Calu3 (cell line): ENCODE measurements at places on chromosomes 12 and 14. TPM values are rescaled to one million over a fixed set of nuclear protein-coding genes. Genes with fewer than 3 reads are reported as not detected.

GRCh38 chr12:87439990-87440827 is 589.0 kb downstream of the C12orf50 start:
- H3K4me1 ChIP-seq, result peaks cover 60% of the 10 kb centered on the region
- peaks cover 13% of the 10 kb centered on the region for H3K36me3 ChIP-seq
- no peaks in the 10 kb centered on the region for H3K27me3 ChIP-seq
- DNase-seq, result peak; percentile 79

- H3K27ac ChIP-seq, result no peak overlapping the region
- H3K36me3 ChIP-seq, result no peaks in the 10 kb centered on the region
- H3K4me1 ChIP-seq, result no peaks in the 10 kb centered on the region
- H3K4me3 ChIP-seq, result no peak overlapping the region
These were observed 100.5 kb downstream of the SLC38A4 start for GRCh38 chr12:46725332-46725731.

- peaks cover 95% of the 10 kb centered on the region for H3K27me3 ChIP-seq
- no peaks in the 10 kb centered on the region for H3K4me1 ChIP-seq
- no peak for DNase-seq
- H3K4me3 ChIP-seq, result no peak overlapping the region
- H3K27ac ChIP-seq, result no peak overlapping the region
These were observed 11.1 kb upstream of the KRT73 start for GRCh38 chr12:52629281-52630007.

GRCh38 chr14:77088219-77088618 is 9.8 kb upstream of the CIPC start:
- peak overlapping the region; percentile 50 for H3K27ac ChIP-seq
- no peaks in the 10 kb centered on the region for H3K27me3 ChIP-seq
- peaks cover 31% of the 10 kb centered on the region for H3K4me1 ChIP-seq
- H3K36me3 ChIP-seq, result peaks cover 8% of the 10 kb centered on the region

DNA sequence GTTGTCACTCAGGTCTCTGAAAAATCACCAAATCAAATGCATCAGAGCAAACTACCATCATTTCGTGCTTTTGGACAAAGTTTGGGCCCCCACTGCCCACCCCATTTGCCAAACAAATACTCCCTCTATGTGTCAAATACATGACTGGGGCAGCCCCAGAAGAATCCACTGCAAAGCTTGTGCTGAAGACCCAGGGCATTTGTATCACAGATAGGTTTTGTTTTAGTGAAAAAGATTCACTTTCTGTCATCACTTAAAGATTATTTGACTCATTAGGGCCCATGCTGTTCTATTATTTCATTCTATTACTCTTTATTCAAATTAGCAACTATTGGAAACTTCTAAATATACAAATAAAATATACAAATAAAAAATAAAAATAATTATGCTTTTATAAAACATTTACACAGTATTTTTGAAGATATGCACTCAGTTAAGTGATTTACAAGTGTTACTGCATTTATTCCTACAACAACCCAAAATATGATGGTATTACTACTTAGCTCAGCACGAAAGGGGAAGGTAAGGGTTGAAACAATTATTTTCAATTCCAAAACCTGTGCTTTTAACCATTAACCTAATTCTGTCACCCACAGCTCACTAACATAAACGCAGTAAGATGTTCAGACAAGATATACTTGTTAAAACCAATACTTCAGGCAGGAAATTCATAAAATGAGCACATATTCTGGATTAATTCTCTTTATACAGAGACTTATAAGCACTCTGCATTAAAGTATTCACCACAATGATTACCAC is 36.5 kb downstream of the LRIG3 start:
- H3K4me3 ChIP-seq, result no peak overlapping the region
- peaks cover 97% of the 10 kb centered on the region for H3K36me3 ChIP-seq
- H3K27me3 ChIP-seq, result no peaks in the 10 kb centered on the region
- H3K4me1 ChIP-seq, result peaks cover 49% of the 10 kb centered on the region

GRCh38 chr12:104850781-104851180 is 107.3 kb downstream of the SLC41A2 start:
- no peak overlapping the region for H3K27ac ChIP-seq
- H3K36me3 ChIP-seq, result no peaks in the 10 kb centered on the region
- DNase-seq, result no peak
- peaks cover 10% of the 10 kb centered on the region for H3K4me1 ChIP-seq
- no peaks in the 10 kb centered on the region for H3K27me3 ChIP-seq

- H3K27ac ChIP-seq, result no peak overlapping the region
- H3K4me3 ChIP-seq, result no peak overlapping the region
- peaks cover 17% of the 10 kb centered on the region for H3K4me1 ChIP-seq
- H3K27me3 ChIP-seq, result peaks cover 63% of the 10 kb centered on the region
- no peak for DNase-seq
- no peaks in the 10 kb centered on the region for H3K36me3 ChIP-seq
These were observed 19.9 kb downstream of the HRK start for GRCh38 chr12:116861320-116861719.

DNA sequence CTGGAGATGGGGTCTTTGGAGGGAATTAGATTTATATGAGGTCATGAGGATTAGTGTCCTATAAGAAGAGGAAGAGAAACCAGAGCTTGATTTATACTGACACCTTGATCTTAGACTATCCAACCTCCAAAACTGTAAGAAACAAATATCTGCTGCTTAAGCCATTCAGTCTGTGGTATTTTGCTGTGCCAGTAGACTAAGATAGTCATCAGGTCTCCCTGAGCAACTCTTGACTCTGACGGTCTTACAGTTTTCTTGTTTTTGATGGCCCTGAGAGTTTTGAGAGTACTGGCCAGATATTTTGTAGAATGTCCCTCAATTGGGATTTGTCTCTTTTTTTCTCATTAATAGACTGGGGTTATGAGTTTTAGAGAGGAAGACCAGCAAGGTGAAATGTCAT is 51.7 kb downstream of the TSHR start:
- H3K27ac ChIP-seq, result no peak overlapping the region
- H3K27me3 ChIP-seq, result peaks cover 21% of the 10 kb centered on the region
- no peak for DNase-seq

- no peaks in the 10 kb centered on the region for H3K27me3 ChIP-seq
- DNase-seq, result no peak
- no peak overlapping the region for H3K4me3 ChIP-seq
- no peak overlapping the region for H3K27ac ChIP-seq
- H3K36me3 ChIP-seq, result no peaks in the 10 kb centered on the region
- H3K4me1 ChIP-seq, result peaks cover 22% of the 10 kb centered on the region
These were observed 149.5 kb downstream of the TMTC3 start for GRCh38 chr12:88291498-88292131.

GRCh38 chr12:26046203-26046602 is 78.6 kb downstream of the BHLHE41 start:
- H3K36me3 ChIP-seq, result no peaks in the 10 kb centered on the region
- peaks cover 22% of the 10 kb centered on the region for H3K4me1 ChIP-seq
- no peaks in the 10 kb centered on the region for H3K27me3 ChIP-seq
- no peak for DNase-seq

DNA sequence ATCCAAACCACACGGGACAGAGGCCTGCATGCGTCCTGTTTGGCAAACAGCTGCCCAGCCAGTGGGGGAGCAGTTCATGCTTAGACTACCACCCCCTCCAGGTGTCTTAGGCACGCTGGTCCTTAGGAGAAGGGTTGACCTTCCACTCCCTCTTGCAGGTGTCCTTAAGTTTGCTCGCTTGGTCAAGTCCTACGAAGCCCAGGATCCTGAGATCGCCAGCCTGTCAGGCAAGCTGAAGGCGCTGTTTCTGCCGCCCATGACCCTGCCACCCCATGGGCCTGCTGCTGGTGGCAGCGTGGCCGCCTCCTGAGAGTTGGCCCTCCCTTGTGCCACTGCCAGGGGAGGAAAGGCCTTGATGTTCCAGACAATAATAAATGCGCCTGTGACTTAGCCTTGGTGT is 1.8 kb downstream of the C12orf57 start:
- H3K4me1 ChIP-seq, result peaks cover 49% of the 10 kb centered on the region
- peaks cover 78% of the 10 kb centered on the region for H3K36me3 ChIP-seq
- DNase-seq, result no peak
- peak overlapping the region; percentile 100 for H3K27ac ChIP-seq
- peak overlapping the region; percentile 87 for H3K4me3 ChIP-seq

DNA sequence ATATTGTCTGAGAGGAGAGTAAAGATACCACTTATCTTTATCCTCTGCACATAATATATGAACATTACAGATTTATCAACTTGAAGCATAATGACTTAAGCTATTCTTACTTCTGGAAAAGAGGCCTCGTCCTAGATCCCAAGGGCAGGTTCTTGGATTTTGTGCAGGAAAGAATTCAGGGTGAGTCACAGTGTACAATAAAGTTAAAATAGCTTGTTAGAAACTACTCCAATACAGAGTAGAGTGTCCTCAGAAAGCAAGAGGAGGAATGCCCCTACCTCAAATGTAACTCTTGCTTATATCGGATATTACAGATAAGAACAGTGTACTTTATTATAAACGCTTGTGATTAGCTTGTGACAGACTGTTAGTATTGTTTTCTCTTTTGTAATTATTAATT is 41.9 kb upstream of the ABCC9 start:
- H3K27me3 ChIP-seq, result peaks cover 31% of the 10 kb centered on the region
- H3K36me3 ChIP-seq, result no peaks in the 10 kb centered on the region
- no peak overlapping the region for H3K27ac ChIP-seq
- no peak overlapping the region for H3K4me3 ChIP-seq
- DNase-seq, result no peak
- H3K4me1 ChIP-seq, result no peaks in the 10 kb centered on the region

- no peaks in the 10 kb centered on the region for H3K36me3 ChIP-seq
- no peaks in the 10 kb centered on the region for H3K4me1 ChIP-seq
- DNase-seq, result no peak
- H3K4me3 ChIP-seq, result no peak overlapping the region
- no peak overlapping the region for H3K27ac ChIP-seq
These were observed 716.8 kb downstream of the LRFN5 start for GRCh38 chr14:42323426-42323825.

DNA sequence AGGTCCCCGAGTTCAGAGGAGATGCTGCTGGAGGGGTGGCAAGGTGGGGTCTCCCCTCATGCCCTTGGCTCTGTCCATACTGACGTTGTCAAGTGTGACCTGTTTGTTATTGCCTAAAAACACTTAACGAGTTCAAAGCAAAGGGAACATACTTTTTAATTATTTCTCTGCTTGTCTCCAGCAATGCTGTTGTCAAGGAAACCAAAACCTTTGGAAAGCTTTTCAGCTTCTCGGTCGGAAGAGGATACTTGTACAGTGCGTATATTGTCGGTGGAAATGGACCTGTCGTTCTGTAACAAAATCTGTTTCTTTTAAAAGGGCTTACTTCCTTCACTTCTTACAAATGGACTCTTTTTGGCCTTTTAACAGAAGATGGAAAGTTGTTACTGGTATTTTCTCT is 73.9 kb downstream of the SLC25A47 start:
- H3K27ac ChIP-seq, result no peak overlapping the region
- H3K27me3 ChIP-seq, result no peaks in the 10 kb centered on the region

- H3K27me3 ChIP-seq, result peaks cover 64% of the 10 kb centered on the region
- no peaks in the 10 kb centered on the region for H3K36me3 ChIP-seq
- DNase-seq, result no peak
- no peak overlapping the region for H3K4me3 ChIP-seq
- no peaks in the 10 kb centered on the region for H3K4me1 ChIP-seq
These were observed 64.8 kb upstream of the TUNAR start for GRCh38 chr14:95811813-95812212.

- H3K27ac ChIP-seq, result peak overlapping the region; percentile 70
- peaks cover 73% of the 10 kb centered on the region for H3K4me1 ChIP-seq
- no peaks in the 10 kb centered on the region for H3K27me3 ChIP-seq
- no peak for DNase-seq
- H3K4me3 ChIP-seq, result no peak overlapping the region
- peaks cover 9% of the 10 kb centered on the region for H3K36me3 ChIP-seq
These were observed 144.0 kb upstream of the PLEKHG7 start for GRCh38 chr12:92558806-92559205.

GRCh38 chr12:55142669-55143565 is 16.7 kb downstream of the OR9K2 start:
- H3K27ac ChIP-seq, result no peak overlapping the region
- DNase-seq, result peak; percentile 69
- H3K4me3 ChIP-seq, result no peak overlapping the region
- no peaks in the 10 kb centered on the region for H3K27me3 ChIP-seq
- H3K4me1 ChIP-seq, result no peaks in the 10 kb centered on the region

DNA sequence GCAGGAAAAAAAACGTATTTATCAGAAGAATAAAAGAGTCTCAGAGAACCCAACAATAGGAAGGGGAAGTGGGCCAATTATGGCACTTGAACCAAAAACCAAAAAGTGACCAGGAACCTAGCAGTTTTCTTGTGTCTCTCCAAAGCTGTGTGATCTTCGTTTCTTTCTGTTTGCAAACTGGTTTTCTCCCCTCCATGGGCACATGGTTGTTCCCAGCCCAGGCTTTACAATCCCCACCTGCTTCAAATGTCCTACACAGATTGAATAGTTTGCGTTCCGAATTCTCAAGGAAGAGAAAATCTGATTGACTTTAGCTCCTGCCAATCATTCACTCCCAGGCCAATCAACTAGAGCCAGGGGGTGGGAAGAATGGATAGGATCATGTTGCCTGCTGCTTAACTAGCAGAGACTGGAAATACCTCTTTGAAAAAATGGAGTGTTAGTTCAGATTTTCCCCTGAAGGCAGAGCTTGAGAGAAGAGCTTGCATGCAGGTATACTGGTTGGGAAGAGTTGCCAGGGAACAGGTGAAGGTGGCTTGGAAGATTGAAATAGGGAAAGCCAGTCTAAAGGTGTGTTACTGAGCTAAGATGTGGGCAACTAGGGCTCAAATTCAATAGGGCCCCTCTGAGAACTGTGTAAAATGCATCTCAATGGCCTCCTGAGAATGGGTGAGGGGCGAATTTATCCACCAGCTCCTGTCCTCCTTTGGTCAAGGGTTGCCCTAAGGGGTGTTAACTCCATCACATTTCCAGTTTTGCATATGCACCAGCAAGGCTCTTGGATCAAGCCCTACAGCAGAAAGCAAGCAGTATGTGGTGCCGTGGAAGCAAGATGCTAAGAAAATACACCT is 106.4 kb upstream of the SRRM4 start:
- H3K27me3 ChIP-seq, result no peaks in the 10 kb centered on the region
- peak; percentile 25 for DNase-seq
- no peaks in the 10 kb centered on the region for H3K4me1 ChIP-seq
- no peak overlapping the region for H3K4me3 ChIP-seq
- H3K36me3 ChIP-seq, result peaks cover 6% of the 10 kb centered on the region

- no peaks in the 10 kb centered on the region for H3K27me3 ChIP-seq
- no peak for DNase-seq
- H3K27ac ChIP-seq, result no peak overlapping the region
- H3K36me3 ChIP-seq, result peaks cover 77% of the 10 kb centered on the region
- H3K4me3 ChIP-seq, result no peak overlapping the region
These were observed 18.5 kb downstream of the TESC start for GRCh38 chr12:117080661-117081144.

DNA sequence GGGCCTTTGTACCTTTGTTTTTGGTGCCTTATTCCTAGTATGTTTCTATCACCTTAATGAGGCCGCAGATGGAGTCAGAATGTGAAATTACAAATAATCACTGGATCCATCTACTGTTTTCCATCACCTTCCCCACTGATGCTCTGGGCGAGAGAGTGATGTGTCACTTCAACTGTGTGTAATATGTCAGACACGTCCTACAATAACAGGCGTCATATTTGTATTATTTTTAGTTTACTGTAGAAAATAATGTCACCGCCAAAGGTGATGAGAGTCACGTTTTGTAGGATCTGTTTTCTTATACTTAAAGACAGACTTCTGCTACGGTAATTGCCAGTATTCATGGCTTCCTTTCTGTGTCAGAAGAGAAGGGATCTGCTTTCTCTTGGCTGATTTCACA is 22.4 kb upstream of the P2RX4 start:
- no peaks in the 10 kb centered on the region for H3K27me3 ChIP-seq
- H3K4me1 ChIP-seq, result no peaks in the 10 kb centered on the region
- DNase-seq, result no peak
- peaks cover 4% of the 10 kb centered on the region for H3K36me3 ChIP-seq
- no peak overlapping the region for H3K4me3 ChIP-seq
- H3K27ac ChIP-seq, result no peak overlapping the region

SLC38A1 gene
- total RNA-seq, result 113 and 132 TPM in 2 replicates

SPX gene
- 0.20 TPM in 1 of 2 replicates, not detected in the other for total RNA-seq

C12orf42 gene
- total RNA-seq, result not detected in 2 replicates

ZDHHC22 gene
- total RNA-seq, result not detected in 2 replicates

KLHL33 gene
- not detected in 2 replicates for total RNA-seq

CLEC4E gene
- total RNA-seq, result not detected in 2 replicates

ALX1 gene
- 2.5 and 2.9 TPM in 2 replicates for total RNA-seq
